Stimulated activated CD4-positive, alpha-beta T cell treated with anti-CD3 and anti-CD28 coated beads, Interleukin-1b, Interleukin-23, amount 100 ng/mL, for 4 hours (primary cell): ENCODE measurements at places on chromosomes 12 and 14.

GRCh38 chr12:52126605-52127578 is 47.4 kb downstream of the SMIM41 start:
- DNase-seq, result no peak

DNA sequence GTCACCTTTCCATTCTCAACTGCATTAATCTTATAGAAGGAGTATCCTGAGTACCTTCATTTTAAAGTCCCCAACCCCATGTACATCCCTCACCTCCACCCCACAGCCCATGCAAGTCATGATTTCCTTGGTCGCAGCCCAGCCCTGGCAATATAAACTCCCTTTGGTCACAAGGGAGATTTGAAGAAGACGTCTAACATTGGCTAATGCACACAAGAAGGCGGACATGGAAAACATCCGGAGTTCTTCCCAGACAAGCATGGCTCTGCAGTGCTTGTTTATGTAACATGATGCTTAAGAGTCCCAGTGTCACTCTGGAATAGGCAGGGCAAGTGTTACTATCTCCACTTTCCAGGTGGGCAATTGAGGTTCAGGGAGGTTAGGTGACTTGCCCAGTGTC is 277.6 kb downstream of the DPF3 start:
- DNase-seq, result no peak

DNA sequence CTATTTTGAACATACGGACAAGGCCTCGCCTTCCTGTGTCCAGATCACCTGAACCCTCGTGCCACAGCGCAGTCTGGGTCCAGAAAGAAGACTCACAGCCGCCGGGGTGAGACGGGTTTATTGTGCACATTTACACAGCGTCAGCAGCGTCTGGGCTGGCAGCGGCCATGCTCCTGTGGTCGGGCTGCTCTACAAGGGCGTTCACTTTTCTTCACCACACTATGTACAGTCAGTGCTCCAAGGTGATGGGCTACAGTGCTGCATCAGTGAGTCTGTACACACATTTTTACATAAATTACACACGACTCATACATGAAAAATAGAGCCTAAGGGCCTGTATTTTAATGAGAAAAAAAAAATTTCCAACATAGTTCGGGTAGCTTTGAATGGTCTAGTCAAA is 18.0 kb downstream of the ZFYVE21 start:
- no peak for DNase-seq

- no peak for DNase-seq
Measured at GRCh38 chr12:56565510-56566101, 44.0 kb downstream of the RBMS2 start.

- DNase-seq, result no peak
Measured at GRCh38 chr14:92973261-92973797, 50.4 kb downstream of the CHGA start.

DNA sequence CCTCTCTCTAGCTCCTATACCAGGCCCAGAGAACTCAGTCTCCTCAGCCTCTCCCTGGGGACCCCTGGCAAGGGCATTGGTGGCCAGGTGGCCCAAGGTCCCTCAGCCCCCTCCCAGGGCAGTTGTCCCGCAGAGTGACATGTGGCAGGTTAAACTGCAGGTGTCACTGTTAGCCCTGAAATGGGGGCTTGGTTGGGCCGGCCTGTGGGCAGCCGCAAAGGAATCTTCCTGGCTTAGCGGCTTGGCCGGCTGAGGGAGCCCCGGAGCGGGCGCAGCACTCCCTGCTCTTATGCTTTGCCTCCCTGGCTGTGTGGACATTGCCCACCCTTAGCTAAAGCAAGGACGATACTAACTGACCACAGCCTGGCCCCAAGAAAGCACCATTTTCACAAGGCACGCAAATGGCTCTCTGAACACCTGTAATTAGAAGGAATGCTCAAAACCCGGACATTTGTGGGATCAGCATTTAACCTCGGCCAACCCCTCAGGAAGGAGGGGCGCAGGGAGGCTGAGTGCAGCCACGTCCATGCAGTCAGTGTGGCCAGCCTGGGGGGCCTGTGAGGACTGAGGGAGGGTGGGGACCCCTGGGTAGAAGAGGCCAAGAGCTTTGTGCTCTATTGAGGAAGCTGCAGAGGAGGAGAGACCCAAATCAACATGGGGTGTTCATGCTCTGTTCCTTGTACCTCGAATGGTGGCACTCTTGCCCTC is 82.2 kb downstream of the PAPOLA start:
- DNase-seq, result no peak
